ENCODE measurements at places on chromosomes 3 and 15.

GRCh38 chr3:178084938-178085816 is 451.1 kb upstream of the KCNMB2 start:
- DNase-seq = no peak

GRCh38 chr15:85785887-85786780 is 8.6 kb downstream of the KLHL25 start:
- no peak for DNase-seq

GRCh38 chr15:44535523-44536301 is 1.2 kb upstream of the EIF3J start:
- DNase-seq = peak; percentile 10

DNA sequence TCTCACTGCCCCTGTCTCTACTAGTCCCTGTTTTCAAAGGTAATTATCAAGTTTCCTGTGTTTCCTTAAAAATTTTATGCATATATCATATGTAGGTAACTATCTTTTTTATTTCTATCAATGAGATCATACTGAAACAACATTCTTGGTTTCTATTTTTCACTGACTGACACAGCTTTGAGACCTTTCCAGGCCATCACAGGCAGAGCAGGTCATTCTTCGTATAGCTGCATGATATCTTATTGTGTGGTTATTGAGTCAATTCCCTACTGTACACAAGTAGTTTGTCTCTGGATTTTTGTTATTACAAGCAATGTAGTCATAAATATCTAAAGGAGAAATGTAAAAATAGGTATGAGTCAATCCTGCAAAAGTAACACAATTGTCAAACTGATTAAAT is 169.6 kb downstream of the CFAP20DC start:
- DNase-seq = no peak

GRCh38 chr3:151501923-151502632 is 41.2 kb upstream of the IGSF10 start:
- no peak for DNase-seq

DNA sequence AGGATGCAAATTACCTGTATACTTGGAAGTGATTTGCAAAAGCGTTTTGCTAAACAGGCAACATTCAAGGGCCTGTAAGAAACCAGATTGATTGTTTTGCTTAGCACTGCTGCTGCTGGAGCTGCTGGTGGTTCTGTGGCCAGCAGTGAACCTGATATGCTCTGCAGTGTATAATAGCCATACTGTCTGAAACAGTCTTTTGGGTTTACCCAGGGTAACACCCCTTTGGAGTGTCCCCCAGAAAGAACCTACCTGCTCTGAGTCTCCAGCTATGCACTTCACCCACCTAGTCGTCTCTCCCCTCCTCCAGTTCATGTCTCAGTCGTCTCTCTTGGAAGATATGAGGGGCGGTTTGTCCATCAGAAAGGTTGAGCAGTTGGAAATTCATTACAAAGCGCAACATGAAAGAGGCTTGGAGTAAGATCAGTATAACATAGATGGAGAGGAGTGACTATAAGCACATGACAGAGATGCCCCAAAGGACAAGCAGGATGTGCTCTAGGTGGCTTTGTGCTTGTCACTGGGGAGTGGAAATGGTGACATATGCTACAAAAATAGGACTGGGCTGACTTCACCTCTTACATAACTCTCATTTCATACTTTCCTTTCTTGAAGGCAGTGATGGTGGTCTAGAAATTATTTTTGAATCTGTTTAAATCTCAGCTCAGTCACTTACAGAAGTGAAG is 3.8 kb downstream of the MKRN2 start:
- no peak for DNase-seq

- no peak for DNase-seq
These were observed 227.3 kb downstream of the FOXP1 start for GRCh38 chr3:71356265-71356664.

DNA sequence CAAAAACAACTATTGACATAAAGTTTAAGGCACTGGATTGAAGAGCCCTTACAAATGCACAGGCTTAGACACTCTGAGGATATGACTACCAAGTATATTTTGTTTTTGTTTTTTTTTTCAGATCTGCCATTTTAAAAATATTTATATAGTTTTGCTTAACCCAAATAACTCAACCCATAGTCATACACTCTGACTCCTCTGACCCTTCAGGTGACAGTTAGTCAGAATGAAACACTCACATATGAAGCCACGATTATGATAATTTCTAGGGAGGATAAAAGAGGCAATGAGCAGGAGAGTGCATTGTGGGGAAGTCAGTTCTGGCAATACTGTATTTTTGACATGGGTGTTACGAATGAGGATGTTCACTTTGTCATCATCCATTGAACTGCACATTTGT is 774.7 kb downstream of the MECOM start:
- no peak for DNase-seq

DNA sequence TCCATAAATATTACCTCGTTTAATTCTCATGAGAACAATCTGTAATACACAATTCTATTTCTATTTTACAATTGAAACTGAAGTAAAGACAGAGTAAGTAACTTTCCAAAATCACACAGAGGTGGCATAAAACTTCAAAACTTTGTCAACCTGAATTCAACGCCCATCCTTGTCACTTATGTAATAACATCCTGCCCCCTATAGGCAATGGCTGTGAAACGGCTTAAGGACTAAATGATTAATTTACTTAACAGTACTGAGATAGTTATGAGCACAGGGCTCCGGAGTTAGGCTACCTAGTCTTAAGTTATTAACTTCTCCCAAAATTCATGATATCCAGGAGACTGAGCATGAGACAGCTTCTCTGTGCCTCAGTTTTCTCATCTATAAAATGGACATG is 293.1 kb upstream of the CHRM5 start:
- no peak for DNase-seq

- DNase-seq = no peak
These were observed 1.4 kb upstream of the IGDCC4 start for GRCh38 chr15:65423976-65424679.

- DNase-seq = no peak
These were observed 18.7 kb upstream of the KLF15 start for GRCh38 chr3:126375835-126376331.

DNA sequence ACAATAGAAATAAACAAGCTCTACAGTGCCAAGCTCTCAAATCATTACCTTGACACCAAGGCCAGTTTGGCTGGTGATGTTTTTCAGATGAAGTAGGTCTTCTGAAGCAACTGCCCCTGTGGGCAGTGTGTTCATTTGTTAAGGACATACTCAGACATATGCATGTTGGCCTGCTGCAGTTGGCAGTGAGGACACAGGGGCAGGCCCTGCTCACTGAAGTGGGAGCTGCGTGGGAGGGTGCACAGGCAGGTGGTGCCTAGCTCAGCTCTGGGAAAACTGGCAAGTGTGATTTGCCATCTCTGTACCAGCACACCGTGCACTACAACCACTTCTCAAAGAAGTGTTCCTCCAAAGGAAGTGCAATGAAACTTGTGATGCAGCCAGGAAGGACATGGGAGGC is 28.5 kb upstream of the SNRK start:
- no peak for DNase-seq

GRCh38 chr3:96072226-96072625 is 742.2 kb upstream of the EPHA6 start:
- no peak for DNase-seq
